ENCODE measurements at places on chromosomes 13 and 19.

- H3K36me3 ChIP-seq, result no peaks in the 10 kb centered on the region
- H3K4me3 ChIP-seq, result no peak overlapping the region
- H3K27ac ChIP-seq, result no peak overlapping the region
- DNase-seq, result no peak
- no peaks in the 10 kb centered on the region for H3K27me3 ChIP-seq
Measured at GRCh38 chr13:106088085-106088484, 447.4 kb downstream of the EFNB2 start.

DNA sequence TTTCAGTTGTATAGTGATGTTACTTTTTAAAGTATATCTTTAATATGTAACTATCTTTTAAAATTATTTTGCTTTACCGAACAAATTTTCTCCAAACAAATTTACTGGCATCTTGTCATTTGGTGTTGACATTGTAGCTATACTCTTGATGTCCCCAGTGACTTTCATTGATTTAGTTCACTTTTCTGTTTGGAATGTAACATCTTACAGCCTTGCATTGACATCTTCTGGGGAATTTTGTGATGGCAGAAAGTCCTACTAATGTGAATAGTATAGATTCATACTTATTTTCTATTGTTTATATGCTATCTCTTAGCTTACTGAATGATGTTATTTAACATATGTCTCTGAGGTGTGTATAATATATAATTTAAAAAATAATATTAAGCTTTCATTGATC is 800.9 kb upstream of the ATXN8OS start:
- H3K36me3 ChIP-seq, result no peaks in the 10 kb centered on the region
- H3K4me1 ChIP-seq, result no peaks in the 10 kb centered on the region
- DNase-seq, result no peak
- no peak overlapping the region for H3K27ac ChIP-seq
- no peak overlapping the region for H3K4me3 ChIP-seq
- no peaks in the 10 kb centered on the region for H3K27me3 ChIP-seq

GRCh38 chr19:1651568-1652291 is 685 bp downstream of the TCF3 start:
- H3K4me1 ChIP-seq, result no peaks in the 10 kb centered on the region
- H3K27me3 ChIP-seq, result no peaks in the 10 kb centered on the region
- peak overlapping the region; percentile 54 for H3K27ac ChIP-seq
- peak overlapping the region; percentile 98 for H3K4me3 ChIP-seq
- DNase-seq, result no peak

DNA sequence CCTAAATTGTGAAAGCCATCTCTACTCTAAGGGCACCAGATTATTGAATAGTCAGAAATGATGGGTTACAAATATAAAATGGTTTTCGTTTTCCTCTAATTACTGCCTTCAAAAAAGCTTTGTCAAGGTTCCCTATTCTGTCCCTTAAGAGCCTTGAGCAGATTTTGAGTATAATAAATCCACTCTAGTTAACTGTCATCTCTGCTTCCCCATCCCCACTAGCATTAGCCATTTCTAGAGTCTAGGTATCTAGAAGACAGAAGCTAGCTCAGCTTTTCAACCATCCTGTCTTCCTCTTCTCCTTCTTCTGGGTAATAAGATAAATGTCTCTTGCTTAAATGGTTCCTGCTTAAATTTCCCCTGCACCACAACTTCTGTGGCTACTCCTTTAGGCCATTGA is 290.4 kb downstream of the DACH1 start:
- H3K4me1 ChIP-seq, result no peaks in the 10 kb centered on the region
- H3K36me3 ChIP-seq, result no peaks in the 10 kb centered on the region
- DNase-seq, result no peak
- H3K27me3 ChIP-seq, result no peaks in the 10 kb centered on the region

- no peak overlapping the region for H3K27ac ChIP-seq
- no peaks in the 10 kb centered on the region for H3K36me3 ChIP-seq
- DNase-seq, result no peak
- H3K4me3 ChIP-seq, result no peak overlapping the region
- H3K27me3 ChIP-seq, result no peaks in the 10 kb centered on the region
- no peaks in the 10 kb centered on the region for H3K4me1 ChIP-seq
Measured at GRCh38 chr19:48656840-48657474, 11.0 kb upstream of the CA11 start.

GRCh38 chr19:13887517-13887916 is 10.6 kb downstream of the NANOS3 start:
- H3K4me1 ChIP-seq, result no peaks in the 10 kb centered on the region
- H3K36me3 ChIP-seq, result no peaks in the 10 kb centered on the region
- DNase-seq, result no peak

DNA sequence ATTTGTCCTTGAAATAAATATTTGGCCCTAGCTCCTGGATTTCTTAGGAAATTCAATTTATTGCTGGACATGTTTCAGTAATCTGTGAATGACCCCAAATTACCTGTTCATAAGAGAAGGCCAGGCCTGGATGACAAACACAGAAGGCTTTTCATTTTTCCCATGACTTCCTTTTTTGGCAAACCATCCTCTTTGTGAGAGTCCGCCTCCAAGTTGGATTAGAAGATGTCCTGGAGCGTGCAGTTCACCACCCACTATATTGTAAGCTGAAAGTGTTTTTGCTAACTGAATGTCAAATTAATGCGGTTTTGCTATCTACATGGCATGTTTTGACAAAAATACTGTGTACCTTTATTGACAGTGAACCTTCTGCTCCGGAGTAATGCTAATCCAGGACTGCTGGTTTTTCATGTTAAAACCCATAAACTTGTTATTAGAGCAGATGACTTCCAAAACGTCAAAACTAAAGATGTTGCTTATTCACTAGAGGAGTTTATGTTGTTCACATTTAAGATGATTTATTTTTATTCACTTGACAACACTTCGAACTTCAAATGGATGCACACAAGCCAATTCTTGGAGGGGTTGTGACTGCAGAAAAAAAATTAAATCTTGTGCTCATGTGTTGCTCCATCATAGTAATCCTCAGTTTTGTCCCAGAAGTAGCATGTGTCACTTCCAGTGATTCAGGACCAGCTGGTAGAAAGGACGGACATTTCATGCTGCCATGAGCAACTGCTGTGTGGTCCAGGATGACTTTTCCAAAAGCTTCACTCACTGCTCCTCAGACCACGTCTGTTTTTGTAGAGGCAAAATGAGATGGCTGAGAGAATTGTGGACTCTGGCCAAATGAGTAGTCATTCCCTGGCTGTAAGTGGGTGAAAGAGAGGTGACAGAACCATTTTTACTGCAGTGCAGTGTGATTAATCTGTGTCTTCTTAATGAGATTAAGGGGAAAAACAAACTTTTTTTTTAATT is 71.0 kb downstream of the ITGBL1 start:
- peak overlapping the region; percentile 46 for H3K27ac ChIP-seq
- H3K27me3 ChIP-seq, result no peaks in the 10 kb centered on the region
- no peak overlapping the region for H3K4me3 ChIP-seq
- peak; percentile 40 for DNase-seq

- no peaks in the 10 kb centered on the region for H3K27me3 ChIP-seq
- no peak overlapping the region for H3K27ac ChIP-seq
- no peaks in the 10 kb centered on the region for H3K4me1 ChIP-seq
- H3K4me3 ChIP-seq, result no peak overlapping the region
- no peak for DNase-seq
Measured at GRCh38 chr13:48594096-48594815, 59.5 kb upstream of the CYSLTR2 start.

DNA sequence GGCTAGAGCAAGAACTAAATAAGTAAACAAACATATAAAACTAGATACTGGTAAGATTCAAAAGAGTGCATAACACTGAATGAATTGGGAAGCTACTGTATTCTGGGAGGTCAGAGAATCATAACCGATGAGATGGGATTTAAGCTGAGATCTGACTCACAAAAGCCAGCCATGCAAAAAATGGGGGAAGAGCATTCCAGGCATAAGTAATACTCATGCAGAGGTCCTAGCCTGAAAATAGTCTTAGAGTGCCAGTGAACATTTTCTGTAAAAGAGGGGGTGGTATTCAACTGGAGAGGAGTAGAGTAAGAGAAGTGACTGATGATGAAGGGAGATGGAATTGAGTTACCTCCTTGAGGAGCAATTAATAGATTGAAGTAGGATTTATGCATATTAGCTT is 872.0 kb upstream of the GPC6 start:
- no peak overlapping the region for H3K4me3 ChIP-seq
- H3K27me3 ChIP-seq, result no peaks in the 10 kb centered on the region
- H3K27ac ChIP-seq, result no peak overlapping the region
- H3K36me3 ChIP-seq, result no peaks in the 10 kb centered on the region

GRCh38 chr19:38073841-38074685 is 150.0 kb downstream of the DPF1 start:
- H3K27me3 ChIP-seq, result no peaks in the 10 kb centered on the region
- no peak for DNase-seq
- H3K4me3 ChIP-seq, result no peak overlapping the region
- no peaks in the 10 kb centered on the region for H3K36me3 ChIP-seq
- no peaks in the 10 kb centered on the region for H3K4me1 ChIP-seq
- H3K27ac ChIP-seq, result no peak overlapping the region

GRCh38 chr19:16073481-16073880 is 2.8 kb upstream of the TPM4 start:
- no peak overlapping the region for H3K4me3 ChIP-seq
- H3K4me1 ChIP-seq, result peaks cover 9% of the 10 kb centered on the region
- peak overlapping the region; percentile 83 for H3K27ac ChIP-seq

DNA sequence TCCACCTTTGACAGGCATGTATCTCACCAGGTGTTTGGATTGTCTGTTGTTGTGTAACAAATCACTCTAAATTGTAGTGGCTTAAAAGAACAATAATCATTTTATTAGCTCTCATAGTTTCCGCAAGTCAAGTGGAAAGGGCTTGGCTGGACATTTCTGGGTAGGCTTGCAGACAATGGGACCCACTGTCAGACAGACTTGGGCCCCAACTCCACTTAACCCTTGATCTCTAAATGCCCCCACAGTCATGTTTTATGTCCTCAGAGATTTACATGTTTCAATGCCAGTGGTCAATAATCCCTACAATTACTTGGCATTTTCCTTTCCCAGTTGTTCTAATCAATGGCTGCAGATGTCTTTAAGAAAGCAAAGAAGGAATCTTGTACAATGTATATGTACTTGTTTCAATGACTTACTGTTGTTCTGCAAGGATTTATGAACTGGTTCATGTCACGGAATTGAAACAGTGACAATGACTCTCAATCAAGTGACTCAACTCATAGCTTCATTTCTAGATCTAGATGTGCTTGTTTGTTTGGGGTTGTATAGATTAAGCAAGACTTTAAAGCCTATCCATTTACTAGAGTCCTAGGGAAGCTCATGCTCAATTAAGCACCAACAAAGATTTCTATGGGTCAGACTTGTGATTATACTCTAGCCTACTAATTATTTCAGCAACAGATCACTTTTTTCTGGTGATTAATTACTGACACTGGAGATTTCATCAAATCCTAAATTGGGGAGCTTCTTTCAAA is 510.1 kb upstream of the NBEA start:
- no peak overlapping the region for H3K27ac ChIP-seq
- no peaks in the 10 kb centered on the region for H3K4me1 ChIP-seq
- H3K36me3 ChIP-seq, result no peaks in the 10 kb centered on the region
- H3K4me3 ChIP-seq, result no peak overlapping the region
- no peaks in the 10 kb centered on the region for H3K27me3 ChIP-seq

- no peak overlapping the region for H3K4me3 ChIP-seq
- no peak for DNase-seq
- no peaks in the 10 kb centered on the region for H3K36me3 ChIP-seq
- no peak overlapping the region for H3K27ac ChIP-seq
- no peaks in the 10 kb centered on the region for H3K27me3 ChIP-seq
- H3K4me1 ChIP-seq, result no peaks in the 10 kb centered on the region
Measured at GRCh38 chr19:56942756-56943155, 102.2 kb upstream of the PEG3 start.

DNA sequence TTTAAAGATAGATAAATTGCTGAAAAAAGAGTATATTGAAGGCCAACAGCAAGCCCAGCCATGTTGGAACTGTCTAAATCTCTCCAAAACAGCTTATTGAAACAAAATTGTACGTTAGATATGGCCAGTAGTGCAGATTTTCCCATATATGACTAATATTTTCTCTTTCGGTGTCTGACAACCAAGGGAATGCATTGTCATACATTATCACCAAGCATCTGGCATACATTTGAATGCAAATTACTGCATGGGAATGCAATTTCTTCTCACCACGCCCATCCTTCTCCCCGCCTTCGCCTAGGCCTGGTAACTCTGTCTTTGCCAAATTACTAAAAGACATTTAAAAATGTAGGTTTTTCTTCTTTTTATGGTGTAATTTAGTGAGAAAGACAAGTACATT is 32.5 kb upstream of the IRS2 start:
- no peaks in the 10 kb centered on the region for H3K27me3 ChIP-seq
- H3K36me3 ChIP-seq, result no peaks in the 10 kb centered on the region

GRCh38 chr19:19539698-19540063 is 1.6 kb downstream of the CILP2 start:
- no peak for DNase-seq

DNA sequence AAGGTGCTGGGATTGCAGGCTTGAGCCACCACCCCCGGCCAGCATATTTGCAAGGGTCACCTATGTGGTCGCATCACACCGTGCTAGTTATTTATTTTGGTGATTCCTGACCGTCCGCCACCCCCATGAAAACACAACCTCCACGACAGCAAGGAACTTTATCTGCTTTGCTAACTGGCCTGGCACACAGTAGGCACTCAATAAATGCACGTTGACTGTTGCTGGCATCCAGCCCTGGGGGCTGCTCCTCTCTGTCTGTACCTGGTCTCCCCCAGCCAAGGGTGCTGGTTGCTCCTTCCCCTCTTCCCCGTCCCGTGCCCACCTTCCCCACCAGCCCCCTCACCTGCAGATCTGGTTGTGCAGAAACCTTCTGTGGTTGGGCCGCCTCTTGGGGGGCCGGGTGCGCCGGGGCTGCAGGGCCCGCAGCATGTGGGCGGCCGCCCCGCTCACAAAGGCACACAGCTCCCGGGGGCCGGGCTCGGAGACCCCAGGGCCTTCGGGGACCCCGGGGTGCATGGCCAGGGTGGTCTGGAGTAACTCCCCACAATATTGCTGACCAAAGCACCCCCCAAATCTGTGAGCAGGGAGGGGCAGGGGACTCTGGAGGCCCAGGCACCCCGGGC is 401 bp downstream of the C19orf85 start:
- H3K4me1 ChIP-seq, result no peaks in the 10 kb centered on the region
- no peaks in the 10 kb centered on the region for H3K27me3 ChIP-seq
- H3K4me3 ChIP-seq, result no peak overlapping the region
- H3K36me3 ChIP-seq, result no peaks in the 10 kb centered on the region
- DNase-seq, result no peak
- H3K27ac ChIP-seq, result no peak overlapping the region

- H3K4me3 ChIP-seq, result no peak overlapping the region
- peak; percentile 76 for DNase-seq
- no peaks in the 10 kb centered on the region for H3K27me3 ChIP-seq
- no peak overlapping the region for H3K27ac ChIP-seq
- H3K36me3 ChIP-seq, result no peaks in the 10 kb centered on the region
Measured at GRCh38 chr19:13234518-13234917, 84.3 kb downstream of the IER2 start.
